Activated T-cell treated with anti-CD3 and anti-CD28 coated beads, Interleukin-2, amount 50 U/mL, for 72 hours (primary cell): ENCODE measurements at places on chromosomes 6 and 20. TPM values are rescaled to one million over a fixed set of nuclear protein-coding genes. Genes with fewer than 3 reads are reported as not detected.

Gene KCNQ5
- 9.8 TPM for total RNA-seq

Gene GDAP1L1
- total RNA-seq: 1.00 TPM

Gene KCNK15
- total RNA-seq: 0.63 TPM

Gene TPD52L2
- 76.8 TPM for total RNA-seq

Gene SEMG1
- total RNA-seq: not detected

Gene CGA
- not detected for total RNA-seq

Gene MOG
- total RNA-seq: not detected

Gene HLA-DRB5
- 1.7 TPM for total RNA-seq

Gene CST4
- total RNA-seq: not detected

Gene SLC24A3
- 0.07 TPM for total RNA-seq

Gene PRR18
- not detected for total RNA-seq

Gene TINAG
- not detected for total RNA-seq

Gene RHAG
- total RNA-seq: not detected

Gene FHL5
- total RNA-seq: not detected

Gene SHLD1
- total RNA-seq: 10.1 TPM

Gene ZCCHC3
- 21.3 TPM for total RNA-seq

Gene MCHR2
- not detected for total RNA-seq

Gene CAGE1
- total RNA-seq: 0.31 TPM

Gene RIPOR2
- total RNA-seq: 69.7 TPM

Gene ARFGEF3
- total RNA-seq: 0.76 TPM

Gene R3HDML
- not detected for total RNA-seq

Gene CDSN
- total RNA-seq: not detected

Gene IFNGR1
- total RNA-seq: 54.3 TPM

Gene PSMB8
- total RNA-seq: 301 TPM
